ENCODE measurements at places on chromosomes 11 and 22.

DNA sequence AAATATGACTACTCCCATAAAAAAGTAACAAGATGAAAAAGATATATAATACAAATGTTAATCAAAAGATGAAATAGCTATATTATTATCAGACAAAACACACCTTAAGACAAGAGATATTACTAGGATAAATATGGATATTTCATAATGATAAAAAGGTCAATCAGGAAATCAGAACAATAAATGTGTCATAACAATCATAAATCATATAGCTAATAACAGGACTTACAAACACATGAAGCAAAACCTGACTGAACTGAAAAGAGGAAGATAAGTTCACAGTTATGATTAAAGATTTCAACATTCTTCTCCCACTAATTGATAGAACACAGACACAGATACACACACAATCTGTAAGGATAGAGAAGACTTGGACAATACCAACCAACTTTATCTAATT lies 47.2 kb downstream of the EIF3M start:
- peak; percentile 7 for DNase-seq

GRCh38 chr11:7473717-7474116 lies 11.6 kb upstream of the OLFML1 start:
- no peak for DNase-seq

- DNase-seq: no peak
Observed at GRCh38 chr11:12214751-12215150, 104.4 kb downstream of the MICAL2 start.

GRCh38 chr11:14537134-14537599 lies 17.0 kb upstream of the PSMA1 start:
- peak; percentile 72 for DNase-seq

DNA sequence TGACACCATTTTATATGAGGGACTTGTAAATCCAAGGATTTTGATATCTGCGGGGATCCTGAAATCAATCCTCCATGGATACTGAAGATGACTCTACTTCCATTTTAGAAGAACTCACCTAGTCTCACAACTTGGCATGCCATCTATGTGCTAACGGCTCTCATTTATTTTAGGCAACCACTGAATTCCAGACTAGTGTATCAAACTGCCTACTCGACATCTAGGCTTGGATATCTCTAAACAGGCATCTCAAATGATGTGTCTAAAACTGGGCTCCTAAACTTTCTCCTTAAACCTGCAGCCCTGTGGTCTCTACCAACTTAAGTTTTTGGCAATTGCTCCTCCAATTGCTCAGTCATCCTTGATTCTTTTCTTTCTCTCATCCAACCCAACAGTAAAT lies 31.2 kb upstream of the CLNS1A start:
- DNase-seq: no peak

- no peak for DNase-seq
Observed at GRCh38 chr11:116190861-116191260, 581.9 kb downstream of the BUD13 start.

DNA sequence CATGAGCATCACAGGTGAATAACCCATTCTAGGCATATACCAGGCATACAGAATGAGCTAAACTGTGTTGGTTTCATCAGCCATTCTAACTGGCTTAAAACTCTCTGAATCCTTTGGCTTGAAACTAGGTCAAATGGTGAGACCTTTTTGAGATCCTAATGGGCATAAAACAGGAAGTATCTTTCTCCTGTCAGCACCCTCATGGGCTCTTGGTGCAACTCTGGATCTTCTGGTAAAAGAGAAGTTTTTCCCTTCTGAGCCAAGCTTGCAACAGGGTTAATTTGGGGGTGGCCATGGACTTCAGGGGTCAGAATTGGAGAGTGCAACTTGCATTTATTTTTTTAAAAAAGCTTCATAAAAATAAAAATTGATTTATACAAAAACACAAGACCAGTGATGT lies 67.9 kb upstream of the GRAMD1B start:
- no peak for DNase-seq

DNA sequence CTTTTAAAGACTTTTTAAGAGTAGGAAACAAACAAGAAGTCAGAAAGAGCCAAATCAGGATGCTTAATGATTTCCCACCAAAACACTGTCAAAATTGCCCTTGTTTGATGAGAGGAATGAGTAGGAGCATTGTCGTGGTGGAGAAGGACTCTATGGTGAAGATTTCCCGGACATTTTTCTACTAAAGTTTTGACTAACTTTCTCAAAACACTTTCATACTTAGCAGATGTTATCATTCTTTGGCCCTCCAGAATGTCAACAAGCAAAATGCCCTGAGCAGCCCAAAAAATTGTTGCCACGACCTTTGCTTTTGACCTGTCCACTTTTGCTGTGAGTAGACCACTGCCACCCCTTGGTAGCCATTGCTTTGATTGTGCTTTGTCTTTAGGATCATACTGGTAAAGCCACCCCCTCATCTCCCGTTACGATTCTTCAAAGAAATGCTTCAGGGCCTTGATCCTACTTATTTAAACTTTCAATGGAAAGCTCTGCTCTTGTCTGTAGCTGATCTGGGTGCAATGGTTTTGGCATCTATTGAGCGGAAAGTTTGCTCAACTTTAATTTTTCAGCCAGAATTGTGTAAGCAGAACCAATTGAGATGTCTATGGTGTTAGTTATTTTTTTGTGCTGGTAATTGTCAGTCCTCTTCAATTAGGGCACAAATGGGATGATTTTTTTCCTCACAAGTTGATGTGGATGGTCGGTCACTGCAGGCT lies 67.2 kb downstream of the ADM start:
- DNase-seq: no peak

GRCh38 chr11:42647993-42648392 lies 663.8 kb upstream of the API5 start:
- DNase-seq: peak; percentile 9

DNA sequence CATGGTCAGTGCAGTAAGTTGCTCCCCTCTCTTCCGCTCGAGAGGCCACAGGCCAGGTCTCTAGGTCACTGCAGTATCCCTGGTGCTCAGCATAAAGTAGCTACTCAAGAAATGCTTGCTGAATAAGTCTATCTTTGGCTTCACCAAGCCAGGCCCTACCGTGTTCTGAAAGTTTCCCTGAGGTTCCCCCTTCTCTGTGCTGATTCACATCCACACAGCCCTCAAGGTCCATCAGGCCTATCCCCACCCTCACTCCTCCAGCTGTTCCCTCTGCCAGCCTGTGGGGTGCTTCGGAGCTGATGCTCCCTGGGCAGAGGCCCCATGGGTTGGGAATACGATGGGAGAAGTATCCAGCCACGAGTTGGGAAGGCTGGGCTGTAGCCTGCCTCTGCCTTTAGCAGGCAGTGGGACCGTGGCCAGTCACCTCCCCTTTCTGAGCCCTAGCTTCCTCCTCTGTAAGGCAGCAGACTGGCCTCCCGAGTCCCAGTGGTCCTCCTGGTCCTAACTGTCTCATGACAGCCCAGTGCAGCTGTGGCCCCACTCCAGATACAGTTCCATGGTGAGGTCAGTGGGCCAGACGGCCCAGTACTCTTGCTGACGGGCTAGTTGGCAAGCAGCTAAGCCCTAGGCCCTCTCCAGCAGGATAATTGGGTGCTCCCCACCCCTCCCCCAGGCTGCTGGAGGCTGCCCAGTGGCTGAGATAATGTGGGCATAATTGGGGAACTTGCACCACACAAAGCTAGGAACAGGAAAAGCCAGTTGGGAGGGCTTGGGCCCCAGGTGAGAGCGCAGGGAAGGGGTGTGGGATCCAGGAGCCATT lies 48.2 kb downstream of the NECTIN1 start:
- no peak for DNase-seq

DNA sequence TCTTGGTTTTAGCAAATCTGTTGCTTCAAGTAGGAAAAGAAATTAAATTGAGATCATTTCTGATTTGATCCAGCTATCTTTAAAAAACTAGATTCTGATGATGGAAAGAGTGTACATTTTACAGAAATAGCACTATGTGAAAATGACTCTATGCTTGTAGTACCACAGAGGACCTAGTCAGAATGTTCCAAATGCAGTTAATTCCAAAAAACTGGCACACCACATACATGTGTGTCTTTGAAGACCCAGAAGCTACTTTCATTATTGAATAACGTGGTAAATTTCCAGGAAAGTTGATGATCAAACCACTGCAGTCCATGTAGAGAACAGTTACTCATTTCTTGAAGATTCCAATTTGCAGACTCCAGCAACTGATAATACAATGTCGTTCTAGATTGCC lies 3.8 kb downstream of the ELMOD1 start:
- DNase-seq: no peak

GRCh38 chr22:27878541-27878940 lies 40.5 kb downstream of the PITPNB start:
- DNase-seq: no peak

DNA sequence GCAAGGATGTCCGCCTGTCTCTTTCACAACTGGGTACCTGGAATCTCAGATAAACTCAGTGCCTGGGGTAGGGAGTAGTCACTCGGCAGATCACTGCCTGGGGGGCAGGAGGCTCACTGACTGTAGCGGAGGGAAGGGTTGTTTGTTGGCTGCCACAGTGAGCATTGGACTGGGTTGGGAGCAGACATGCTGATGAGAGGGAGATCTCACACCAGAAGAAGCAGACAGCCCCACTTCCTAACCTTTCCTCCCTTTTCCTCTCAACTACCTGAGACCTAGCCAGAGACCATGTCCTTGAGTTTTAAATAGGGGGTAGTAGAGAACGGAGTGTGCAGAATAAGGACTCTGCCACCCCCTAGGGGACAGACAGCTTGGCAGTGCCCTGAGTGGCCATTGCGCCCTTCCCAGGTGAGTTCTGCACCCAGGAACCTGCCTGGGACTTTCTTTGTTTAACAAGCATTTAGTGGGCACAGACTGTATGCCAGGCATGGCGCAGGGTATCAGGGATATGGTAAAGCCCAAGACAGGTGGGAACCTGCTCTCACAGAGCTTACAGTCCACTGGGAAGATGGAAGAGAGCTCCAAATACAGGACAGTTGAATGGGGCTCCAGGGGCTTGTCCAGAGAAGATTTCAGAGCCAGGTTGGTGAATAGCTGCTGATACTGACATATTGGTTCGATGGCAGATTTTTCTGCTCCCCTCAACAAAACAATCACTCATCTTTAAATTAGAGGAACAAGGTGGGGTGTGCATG lies 115.7 kb upstream of the NNMT start:
- peak; percentile 53 for DNase-seq

DNA sequence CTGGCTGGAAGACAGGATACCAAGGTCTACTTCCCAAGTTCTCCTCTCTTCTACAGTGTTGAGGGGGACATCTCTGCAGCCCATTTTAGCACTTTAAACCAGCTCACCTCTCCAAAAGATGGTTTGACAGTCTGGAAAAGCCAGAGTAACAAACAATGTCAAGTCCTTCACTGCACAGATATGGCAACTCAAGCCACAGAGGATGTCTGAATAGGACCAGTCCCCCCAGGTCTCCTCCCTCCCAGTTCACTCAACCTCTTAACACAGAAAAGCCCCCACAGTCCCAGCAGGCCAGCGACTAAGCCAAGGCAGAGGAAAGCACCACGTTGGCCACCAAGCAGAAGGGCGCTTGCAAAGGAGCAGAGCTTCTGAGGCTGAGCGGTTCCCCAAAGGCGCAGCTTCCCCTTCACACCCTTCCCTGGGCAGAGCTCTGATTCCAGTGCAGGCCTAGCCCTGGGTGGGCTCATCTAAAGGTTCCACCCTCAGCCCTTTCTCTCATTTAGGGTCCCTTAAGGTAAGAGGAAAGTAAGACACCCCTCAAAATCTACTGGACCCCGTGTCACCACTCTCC lies 62.7 kb downstream of the PAK1 start:
- peak; percentile 42 for DNase-seq

DNA sequence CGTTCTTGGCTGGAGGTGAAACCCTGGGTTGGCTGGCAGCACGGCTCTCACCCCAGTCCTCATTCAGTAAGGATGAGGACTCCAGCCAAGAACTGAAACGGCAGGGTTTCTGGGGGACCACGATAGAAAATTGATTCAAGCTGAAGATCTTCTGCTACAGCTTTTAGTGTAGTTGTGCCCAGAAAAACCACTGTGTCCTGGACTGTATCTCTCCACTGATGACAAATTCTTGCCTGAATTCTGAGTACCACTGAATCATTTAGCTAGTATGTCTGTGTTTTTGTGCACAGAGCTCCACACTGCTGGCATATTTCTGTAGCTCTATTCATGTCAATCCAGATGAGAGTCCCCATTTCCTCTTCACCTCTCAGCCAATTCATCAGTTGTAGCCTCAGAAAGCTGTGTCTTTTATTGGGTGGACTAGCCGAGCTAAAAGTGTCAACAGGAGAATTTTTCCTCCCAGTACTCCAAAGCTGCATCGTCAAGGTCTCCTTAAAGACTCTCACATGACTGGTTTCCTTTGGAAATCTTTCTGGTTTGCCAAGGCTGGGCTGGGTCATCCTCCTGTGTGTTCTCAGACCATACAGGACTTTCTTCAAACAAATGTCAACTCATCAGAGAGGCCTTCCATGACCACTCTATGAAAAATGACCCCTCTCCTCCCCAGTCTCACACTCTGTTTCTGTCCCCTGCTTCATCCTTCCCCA lies 144.6 kb downstream of the LDLRAD3 start:
- no peak for DNase-seq

DNA sequence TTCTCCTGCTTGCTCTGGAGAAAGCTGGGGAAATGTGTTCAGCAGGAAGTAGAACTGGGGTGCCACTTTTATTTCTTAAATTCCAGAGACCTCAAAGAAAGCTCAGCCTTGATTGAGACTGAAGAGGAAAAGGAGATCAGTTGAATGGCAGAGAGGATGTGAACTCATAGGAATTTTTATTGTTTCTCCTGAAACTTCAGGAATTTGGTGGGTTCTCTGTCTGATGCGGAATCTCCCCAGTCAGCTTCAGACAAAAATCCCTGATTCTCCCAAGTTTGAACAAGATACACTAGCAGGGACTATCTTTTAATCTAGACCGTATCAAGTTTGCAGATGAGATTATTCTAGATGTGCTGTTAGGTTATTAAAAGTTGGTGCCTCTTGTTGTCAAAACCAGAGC lies 23.0 kb downstream of the EHF start:
- DNase-seq: no peak

DNA sequence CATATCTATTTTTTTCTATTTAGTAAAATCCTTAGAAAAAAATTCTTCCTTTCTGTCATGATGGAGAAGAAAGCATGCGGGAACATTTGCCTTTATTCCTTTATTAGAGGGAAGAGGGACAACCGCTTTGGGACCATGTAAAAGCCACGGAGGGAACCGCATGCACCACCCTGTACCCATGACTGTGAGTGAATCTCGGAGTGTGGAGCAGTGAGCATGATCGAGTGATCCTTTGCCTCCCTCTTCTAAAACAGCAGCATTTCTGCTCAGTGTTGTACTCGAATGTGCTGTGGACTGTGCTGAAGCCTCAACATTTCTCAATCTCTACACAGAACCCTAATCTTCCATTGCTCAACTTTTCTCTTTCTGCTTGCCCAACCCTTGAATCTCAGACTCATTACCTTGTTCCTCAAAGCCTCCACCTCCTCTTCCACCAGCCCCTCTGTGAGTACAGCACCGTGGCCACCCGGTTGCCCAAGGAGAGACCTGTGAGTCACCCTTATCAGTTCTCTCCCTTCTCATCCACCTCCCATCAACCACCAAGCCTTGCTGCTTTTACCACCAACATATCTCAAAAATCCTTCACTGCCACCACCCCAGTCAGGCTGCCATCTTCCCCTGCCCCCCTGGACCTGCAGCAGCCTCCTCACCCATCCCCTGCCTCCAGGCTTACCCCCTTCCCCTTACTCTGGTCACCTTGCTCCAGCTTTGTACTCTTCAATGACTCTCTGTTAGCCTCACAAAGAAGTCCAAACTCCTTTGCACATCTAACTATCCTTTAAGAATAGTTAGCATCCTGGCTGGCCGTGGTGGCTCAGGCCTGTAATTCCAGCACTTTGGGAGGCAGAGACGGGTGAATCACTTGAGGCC lies 103.1 kb downstream of the NAT10 start:
- no peak for DNase-seq

All from HT-29 (cell line).